ENCODE measurements at places on chromosomes 16 and 17.

DNA sequence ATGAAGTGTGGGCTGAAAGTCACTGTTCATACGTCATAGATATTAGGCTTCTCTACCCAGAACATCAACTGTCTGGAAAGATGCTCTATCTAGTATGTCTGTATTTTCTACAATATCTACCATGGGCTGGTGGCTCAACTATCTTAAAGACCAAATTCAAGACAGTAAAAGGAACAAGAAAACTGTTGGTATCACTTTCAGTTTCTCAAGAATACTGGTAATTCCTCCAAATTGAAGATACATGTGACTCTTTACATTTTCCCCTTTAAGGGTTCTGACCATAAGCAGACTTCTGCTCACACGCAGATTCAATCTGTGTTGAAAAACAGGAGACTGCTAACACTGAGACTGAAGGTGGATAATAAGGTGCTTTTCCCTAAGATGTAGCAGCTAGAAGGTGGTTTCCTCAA is 24.2 kb downstream of the XPO6 start:
- DNase-seq = no peak

DNA sequence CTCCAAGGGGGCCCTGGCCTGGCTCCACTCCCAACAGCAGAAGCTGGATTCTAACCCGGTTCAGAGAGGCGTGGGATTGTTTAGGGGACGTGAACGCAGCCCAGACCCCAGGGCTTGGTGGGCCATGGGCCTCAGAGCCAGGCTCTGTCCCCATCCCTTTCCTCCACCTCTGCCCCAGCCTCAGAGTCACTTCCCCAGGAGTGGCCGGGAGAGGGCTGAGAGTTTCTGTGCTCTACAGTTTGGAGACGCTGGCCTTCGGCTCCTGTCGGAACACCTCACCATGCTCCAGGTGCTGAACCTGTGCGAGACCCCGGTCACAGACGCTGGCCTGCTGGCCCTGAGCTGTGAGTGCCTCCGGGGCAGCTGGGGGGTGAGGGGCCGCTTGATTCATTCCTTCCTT is 73.8 kb upstream of the PLCG2 start:
- DNase-seq = no peak

- DNase-seq = peak; percentile 93
Measured at GRCh38 chr17:57849874-57850754, at the start of gene MRPS23. Gene MRPS23, minus strand, starts transcription at chr17:57850044. Its CDS starts 34 bp downstream, at chr17:57850010.

DNA sequence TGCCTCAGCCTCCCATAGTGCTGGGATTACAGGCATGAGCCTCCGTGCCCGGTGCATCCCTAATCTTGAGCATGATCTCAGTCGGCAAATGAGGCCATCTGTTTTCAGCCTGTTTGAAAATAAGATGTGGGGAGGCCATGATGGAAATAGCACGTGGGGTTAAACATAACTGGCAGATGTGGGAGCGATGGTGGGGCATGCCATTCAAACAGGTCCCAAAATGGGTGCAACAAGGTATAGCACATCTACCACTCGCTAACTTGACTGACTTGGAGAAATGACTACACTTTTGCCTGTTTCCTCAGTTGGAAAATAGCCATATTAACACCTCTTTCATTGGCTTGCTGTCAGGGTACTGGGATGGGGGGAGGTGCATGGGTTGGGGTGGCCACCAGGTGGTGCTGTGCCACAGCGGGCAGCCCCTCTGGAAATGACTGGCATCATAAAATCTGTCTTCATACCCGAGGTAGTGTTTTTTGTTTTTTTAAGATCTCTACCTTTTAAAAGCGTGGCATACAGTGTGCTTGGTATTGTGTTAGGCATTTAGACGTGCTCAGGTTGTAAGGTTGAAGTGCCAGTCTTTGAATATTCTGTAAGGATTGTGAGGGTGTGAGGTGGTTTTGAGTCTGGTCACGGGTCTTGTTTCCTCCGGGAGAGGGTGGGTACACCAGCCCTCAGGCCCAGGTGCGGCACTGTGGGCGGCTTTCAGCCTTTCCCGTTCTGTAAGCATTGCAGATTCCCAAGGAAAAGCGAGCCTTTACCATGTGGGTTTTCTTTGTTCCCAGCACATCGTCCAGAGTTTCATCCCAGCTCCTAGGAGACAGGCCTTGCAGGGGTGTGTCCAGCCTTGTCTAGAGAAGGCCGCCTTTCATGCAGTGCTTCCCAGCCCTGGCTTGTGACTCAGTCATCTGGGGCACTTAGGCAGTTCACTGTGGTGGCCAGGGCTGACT is 2.9 kb upstream of the TTYH2 start:
- peak; percentile 15 for DNase-seq

- no peak for DNase-seq
Measured at GRCh38 chr17:28226563-28227315, 92.3 kb upstream of the TMEM97 start.

- DNase-seq = peak; percentile 80
Measured at GRCh38 chr17:65198653-65199382, 61.6 kb downstream of the RGS9 start.

DNA sequence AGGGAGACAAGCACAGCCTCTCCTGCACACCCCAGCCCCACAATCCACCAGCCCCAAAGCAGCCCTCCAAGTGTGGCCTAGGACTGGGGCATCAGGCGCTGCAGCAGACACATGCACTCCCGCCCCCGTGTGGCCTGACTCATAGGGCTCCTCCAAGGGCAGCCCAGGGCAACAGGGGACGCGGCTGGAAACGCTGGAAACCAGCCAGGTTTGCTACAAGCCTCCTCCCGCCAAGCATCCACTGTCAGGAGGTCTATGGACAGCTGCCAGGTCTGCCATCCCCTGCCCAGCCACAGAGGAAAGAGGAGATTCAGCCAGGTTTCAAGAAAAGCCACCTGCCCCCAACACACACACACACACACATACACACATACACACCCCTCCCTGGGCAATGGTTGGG is 25.8 kb downstream of the SRCIN1 start:
- peak; percentile 6 for DNase-seq

DNA sequence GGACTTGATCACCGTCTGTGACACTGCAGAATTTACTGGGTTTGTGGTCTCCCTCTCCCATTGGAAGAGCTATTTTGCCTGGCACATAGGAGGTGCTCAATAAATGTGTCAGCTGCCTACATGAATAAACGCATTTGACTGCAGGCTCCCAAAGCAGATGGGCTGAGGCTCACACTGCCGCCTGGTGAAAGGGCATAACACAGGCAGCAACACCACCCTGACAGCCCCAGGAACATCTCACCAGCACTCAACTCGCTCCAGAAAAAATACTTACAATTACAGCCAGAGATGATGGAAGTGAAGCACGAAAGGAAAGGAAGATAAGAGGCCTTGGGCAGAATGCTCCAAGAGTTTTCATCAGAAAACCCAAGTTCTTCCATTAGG is 73.9 kb downstream of the RPH3AL start:
- no peak for DNase-seq

GRCh38 chr17:78883533-78884131 is 19.4 kb downstream of the CEP295NL start:
- no peak for DNase-seq

Data from NCI-H526 treated with DMSO at 0.1 percent for 48 hours (cell line).